ENCODE measurements at places on chromosomes 12 and 14. TPM values are rescaled to one million over a fixed set of nuclear protein-coding genes. Genes with fewer than 3 reads are reported as not detected.

Gene GPR132
- 0.42 TPM for total RNA-seq

Gene CLEC14A
- 35.9 TPM for total RNA-seq

DNA sequence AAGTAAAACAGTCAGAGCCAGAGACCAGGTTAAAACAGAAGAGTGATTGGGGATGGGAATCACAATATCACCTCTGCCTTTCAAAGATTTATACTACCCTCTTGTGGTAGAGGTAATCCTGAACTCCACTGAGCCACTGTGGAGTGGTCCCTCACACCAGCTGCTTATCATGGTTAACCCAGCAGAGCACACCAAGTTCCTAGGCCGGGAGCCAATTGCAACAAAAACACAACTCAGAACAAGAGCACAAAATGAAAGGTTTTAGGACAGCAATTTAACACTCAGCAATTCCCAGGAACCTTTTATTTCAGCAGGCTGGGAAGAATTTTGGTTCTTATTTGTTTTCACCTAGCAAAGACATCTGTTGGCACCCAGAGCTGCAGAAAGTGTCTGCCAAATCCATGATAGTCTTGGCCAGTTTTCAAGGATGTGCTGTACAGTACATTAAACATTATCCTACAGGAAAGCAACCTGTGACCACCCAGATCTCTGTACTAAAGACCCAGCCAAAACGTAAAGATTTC lies 220.5 kb upstream of the ATXN7L3B start:
- no peak for DNase-seq
- no peak overlapping the region for H3K4me3 ChIP-seq
- H3K27me3 ChIP-seq: no peaks in the 10 kb centered on the region
- no peaks in the 10 kb centered on the region for H3K4me1 ChIP-seq
- no peaks in the 10 kb centered on the region for H3K36me3 ChIP-seq
- H3K27ac ChIP-seq: no peak overlapping the region

- H3K4me3 ChIP-seq: no peak overlapping the region
- peaks cover 14% of the 10 kb centered on the region for H3K27me3 ChIP-seq
- H3K27ac ChIP-seq: no peak overlapping the region
- no peaks in the 10 kb centered on the region for H3K36me3 ChIP-seq
Measured at GRCh38 chr12:1838205-1838993, 18.0 kb downstream of the LRTM2 start.

- H3K36me3 ChIP-seq: no peaks in the 10 kb centered on the region
- no peaks in the 10 kb centered on the region for H3K4me1 ChIP-seq
- no peak for DNase-seq
- H3K4me3 ChIP-seq: no peak overlapping the region
Measured at GRCh38 chr12:43976027-43976426, 140.1 kb downstream of the TMEM117 start.

DNA sequence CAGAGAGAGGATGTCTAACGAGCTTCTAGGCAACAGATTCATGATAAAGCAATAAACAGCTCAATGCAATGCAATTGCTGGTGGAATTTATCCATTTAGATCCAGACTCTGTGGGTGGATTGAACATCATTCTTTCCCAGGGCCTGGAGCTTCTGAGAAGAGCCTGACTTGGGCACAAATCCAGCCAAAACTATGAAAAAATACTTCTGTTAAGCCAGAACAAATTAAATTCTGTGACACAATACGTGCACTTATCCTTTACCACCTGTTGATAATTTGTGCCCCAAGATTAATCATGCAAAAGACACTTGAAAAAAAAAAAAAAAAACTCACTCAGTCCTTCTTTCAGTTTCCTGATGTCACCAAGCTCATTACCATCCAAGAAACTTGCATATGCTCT lies 446.0 kb upstream of the DCN start:
- H3K4me1 ChIP-seq: no peaks in the 10 kb centered on the region

Gene SELPLG
- total RNA-seq: 1.7 TPM

Gene KRT4
- total RNA-seq: not detected

GRCh38 chr12:81758421-81759189 lies 545 bp downstream of the PPFIA2 start:
- peaks cover 19% of the 10 kb centered on the region for H3K27me3 ChIP-seq
- H3K4me1 ChIP-seq: no peaks in the 10 kb centered on the region
- H3K36me3 ChIP-seq: no peaks in the 10 kb centered on the region
- no peak for DNase-seq

Measured in gastrocnemius medialis (tissue), 4 donors.